RWPE2 (cell line): ENCODE measurements at places on chromosomes 1 and 21.

GRCh38 chr1:94332952-94333351 is 85.2 kb upstream of the ABCD3 start:
- DNase-seq: no peak

DNA sequence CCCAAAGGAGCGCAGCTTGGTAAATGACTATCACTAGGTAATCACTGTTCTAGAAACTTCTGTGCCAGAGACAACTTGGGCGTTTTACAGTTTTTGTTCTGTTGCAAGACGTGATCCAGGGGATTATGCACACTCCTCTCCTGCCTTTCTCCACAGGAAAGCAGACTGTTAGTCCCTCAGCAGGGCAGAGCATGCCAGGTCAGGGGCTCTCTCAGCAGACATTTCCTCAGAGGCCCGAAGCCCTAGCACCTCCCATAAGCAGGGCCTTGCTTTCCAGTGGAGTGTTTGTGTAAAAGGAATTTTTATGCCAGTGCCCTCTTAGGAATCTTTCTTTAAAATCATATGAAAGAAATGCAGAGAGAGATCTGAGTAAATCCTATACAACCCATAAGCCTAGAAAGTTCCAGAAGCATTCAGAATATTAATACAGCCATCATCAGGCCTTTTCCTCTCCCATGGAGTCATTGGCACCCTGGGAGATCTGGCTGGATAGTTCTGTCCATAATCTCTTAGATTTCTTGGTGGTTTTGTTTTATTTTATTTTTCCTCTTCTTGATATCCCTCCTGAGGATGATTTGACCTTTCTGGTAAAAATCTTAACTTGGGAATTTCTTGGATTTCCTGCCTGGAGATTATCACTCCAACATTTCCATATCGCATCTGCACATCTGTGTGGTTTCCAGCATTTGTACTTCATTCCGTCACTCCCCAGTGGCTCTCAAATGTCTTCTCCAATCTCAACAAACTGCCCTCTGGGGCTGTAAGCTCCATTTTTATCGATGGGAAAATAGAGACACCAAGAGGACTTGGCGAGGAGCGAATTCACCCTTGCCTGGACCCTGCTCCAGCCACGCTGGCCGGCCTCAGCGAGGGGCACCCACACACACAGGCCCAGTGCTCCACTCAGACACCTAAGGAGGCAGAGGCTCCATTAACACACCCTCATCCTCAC is 116.1 kb downstream of the PSMG1 start:
- DNase-seq: no peak

DNA sequence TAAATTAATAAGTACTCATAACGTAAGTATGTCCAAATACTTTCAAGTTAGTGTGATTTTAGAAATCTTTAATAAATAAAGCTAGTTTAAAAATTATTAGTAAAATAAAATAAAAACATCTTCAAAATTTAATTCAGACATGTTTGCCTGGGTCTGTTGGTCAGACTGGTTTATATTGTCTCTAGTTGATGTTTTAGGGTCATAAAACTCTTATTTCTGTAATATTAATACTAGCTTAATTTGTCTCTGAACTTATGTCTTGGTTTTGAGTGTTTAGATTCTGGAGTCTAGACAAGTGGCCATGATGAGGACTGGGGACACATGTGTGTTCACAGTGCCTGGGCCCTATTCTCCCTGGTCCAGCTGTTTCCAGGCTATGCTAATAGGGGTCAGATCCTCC is 184.5 kb upstream of the TNR start:
- DNase-seq: no peak

DNA sequence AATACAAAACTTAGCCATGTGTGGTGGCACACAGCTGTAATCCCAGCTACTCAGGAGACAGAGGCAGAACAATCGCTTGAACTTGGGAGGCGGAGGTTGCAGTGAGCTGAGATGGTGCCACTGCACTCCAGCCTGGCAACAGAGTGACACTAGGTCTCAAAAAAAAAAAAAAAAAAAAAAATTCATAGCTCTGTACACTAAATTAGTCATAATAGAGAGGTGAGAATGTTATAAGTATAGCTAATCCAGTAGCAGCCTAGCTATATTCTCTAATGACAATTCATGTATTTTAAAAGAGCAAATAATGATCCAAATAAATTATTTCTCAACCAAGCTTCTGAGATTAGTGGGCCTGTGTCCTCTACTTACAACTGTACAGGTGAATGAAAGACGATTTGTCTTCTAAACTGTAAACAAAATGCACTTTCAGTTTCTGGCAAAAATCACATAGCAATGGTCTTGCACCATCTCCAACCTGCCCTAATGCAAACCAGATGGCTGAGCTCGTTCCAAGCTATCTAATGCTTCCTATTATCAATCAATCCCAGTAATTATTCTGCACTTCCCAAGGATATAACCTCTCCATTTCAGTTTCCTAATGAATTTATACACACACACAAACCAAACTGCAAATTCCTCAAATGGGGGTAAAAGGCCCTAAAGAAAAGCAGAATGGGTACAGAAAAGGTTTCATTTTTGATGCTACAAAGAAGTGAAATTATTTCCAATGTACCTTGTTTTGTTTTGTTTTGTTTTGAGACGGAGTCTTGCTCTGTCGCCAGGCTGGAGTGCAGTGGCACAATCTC is 56.5 kb downstream of the GATAD2B start:
- DNase-seq: no peak

DNA sequence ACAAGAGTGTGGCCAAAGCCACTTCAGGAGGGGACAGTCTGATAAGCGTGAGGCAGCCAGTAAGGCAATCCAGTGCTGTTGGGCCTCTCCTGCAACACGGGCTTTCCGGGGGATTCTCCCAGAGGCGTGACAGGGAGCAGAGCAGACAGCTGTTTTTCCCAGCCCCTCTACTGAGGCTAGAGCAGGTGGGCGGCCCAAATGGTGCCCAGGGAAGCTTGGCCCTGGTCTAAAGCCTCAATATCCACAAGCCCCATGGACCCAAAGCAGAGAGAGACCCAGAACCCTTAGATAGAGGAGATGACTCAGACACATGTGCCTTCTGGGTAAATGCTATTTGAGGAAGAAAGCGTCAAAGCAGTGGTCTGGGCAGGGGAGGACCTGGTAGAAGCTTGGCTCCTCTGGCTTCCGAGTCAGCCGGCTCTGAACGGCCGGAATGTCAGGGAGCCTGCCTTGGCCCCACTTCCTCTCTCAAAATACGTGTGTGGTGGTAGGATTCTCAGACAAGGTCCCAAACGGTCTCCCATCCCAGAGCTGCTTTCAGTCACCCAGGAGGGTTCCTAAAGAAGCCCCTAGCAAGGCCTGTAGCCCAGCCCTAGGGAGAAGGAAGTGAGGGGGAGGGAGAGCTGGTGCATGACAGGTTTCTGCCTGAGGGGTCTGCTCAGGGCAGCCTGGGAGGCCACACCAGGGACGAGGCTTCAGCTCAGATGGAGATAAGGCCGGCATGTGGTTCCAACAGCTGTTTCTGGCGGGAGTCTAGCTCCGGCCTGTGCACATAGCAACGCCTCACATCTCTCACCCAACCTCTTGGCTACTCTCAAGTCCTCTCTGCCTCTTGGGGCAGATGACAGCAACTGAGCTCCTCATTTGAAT is 28.8 kb downstream of the PIK3C2B start:
- no peak for DNase-seq

GRCh38 chr1:6425658-6426057 is 1.1 kb downstream of the ESPN start:
- DNase-seq: peak; percentile 65

DNA sequence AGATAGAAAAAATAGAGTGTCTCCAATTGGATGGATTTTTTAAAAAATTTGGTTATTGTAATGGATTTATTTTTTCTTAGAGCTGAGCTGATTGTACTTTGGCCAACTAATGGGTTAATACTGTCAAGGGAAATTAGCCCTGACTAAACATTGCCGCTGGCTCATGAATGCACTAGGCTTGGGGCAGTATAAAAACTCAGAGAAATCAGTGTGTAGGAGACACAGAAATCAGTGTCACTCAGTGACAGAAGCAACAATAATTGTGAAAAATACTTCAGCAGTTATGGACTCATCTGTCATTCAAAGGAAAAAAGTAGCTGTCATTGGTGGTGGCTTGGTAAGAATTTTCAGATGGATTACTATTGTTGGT is at the start of gene KMO:
TSS of gene KMO (plus strand) at position 217 of the 370 bp plus-strand sequence. CDS start at position 284, 67 bp downstream.
- no peak for DNase-seq

- DNase-seq: no peak
Observed at GRCh38 chr1:187275346-187275745, 446.6 kb downstream of the PLA2G4A start.

- no peak for DNase-seq
Observed at GRCh38 chr21:33136847-33137502, 67.0 kb downstream of the OLIG1 start.

DNA sequence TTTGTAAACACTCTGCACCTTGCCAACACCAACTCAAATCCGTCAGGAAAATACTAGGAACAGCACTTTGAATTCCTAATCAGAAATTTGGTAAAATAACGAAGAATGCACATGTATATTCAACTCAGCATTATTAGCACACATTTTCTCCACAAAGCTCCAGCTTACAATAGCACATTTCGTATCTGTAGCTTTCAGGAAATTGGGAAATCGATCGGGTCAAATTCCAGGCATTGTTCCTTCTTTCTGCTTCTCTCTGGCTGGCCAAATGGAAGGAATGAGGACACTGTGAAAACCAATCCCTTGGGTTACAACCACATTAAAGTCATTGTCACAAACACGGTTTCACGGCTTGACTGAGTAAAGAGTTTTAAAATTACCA is 58.6 kb downstream of the NPHP4 start:
- no peak for DNase-seq

DNA sequence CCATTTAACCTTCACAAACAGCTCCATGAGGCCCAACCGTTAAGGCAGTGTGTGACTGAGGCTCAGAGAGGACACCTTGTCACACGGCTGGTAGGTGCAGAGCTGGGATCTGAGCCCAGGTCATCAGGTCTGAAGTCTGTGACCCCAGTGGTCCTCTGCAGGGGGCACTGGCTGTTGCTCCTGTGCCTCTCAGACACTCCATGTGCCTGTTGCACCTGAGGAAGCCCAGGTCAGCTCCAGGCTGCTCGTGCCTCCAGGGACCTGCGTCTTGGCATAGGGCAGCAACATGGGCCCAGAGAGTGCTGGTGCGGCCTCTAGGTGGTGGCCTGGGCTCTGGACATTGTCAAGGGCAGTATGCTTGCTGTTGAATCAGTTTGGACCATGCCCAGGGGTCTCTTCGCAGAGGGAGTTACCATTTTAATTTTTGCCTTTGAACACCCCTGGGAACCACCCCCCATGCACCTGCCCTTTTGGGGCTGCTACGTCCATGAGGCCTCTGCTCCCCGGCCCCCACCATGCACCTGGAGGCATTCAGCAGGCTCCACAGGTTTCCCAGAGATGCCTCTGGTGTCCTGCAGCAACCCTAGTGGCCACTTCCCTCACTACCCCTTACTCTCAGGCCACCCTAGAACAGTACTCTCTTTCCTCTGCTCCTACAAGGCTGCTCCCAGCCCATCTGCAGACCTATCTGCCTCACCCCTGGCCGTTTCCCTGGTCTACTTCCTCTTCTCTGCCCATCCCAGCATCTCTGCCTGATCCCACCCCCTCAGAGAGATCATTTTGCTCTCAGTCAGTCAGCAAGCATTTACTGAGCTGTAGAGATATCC is 25.2 kb upstream of the EPS8L3 start:
- peak; percentile 50 for DNase-seq

DNA sequence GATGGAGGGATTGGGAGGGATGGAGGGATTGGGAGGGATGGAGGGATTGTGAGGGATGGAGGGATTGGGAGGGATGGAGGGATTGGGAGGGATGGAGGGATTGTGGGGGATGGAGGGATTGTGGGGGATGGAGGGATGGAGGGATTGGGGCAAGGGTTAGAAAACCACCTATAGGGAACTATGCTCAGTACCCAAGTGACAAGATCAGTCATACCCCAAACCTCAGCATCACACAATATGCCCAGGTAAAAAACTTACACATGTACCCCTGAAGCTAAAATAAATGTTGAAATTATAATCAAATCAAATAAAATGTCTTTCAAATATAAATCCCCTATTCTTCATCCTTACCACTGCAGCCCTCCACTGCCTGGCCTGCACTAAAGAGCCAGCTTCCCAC is 72.8 kb upstream of the HNRNPU start:
- no peak for DNase-seq

DNA sequence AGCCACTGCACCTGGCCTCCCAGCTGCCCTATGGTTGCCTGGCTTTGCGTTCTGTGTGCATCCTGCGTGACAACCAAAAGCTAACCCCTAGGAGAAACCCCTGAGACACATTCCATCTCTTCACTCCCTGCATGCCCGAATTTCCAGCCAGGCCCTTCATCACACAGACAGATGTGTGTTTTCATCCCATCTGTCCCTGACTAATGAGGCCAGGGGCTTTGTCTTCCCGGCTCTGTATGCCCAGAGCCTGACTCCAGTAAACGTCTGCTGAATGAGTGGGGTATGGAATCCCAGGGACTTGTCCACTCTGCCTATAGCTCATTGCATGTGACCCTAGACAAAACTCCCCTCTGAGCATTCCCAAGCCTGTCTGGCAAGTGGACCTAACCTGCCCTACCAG is 9.6 kb downstream of the ESPN start:
- no peak for DNase-seq

GRCh38 chr1:209926045-209926444 is 12.0 kb upstream of the SYT14 start:
- DNase-seq: no peak

DNA sequence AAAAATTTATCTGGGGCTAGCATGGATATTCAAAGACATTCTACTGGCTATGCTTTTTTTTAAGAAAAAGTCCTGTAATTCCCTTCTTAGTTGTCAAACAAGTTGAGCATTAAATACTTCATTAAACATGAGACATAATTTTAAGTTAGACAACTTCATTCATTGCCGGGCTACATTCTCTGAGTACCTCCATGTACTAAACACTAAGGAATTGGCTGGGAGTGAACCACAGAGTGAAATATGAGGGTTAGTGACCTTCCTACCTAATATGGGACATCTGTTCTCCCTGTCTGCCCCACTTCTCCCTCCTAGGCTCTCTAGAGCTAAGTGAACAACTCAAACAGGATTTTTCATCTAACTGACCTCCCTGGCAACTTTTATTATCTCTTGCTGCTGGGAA is 370.4 kb downstream of the VAV3 start:
- no peak for DNase-seq

DNA sequence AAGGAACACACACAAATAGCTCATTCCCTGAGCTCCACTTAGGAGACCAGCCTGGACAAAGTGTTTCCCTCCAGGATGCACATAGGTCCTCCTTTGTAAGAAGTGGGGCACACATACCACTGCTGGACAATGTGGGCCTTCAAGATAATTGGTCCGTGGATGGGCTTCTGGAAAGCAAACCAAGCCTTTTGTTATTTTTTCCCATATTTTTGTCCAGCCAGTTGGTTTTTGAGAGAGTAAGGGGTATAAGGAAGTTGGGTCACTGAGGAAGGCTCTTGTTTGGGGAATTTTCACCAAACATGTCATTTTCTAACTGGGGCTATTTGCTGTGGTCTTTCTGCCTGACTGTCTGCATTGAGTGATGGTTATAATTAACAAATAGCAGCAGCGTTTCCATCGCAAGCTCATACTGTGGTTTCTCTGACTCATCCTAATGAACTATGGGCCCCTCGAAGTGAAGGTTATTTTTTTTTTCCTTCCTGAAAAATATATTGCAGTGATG is 306.3 kb upstream of the DUSP10 start:
- no peak for DNase-seq
